ENCODE measurements at places on chromosomes 7 and 10. TPM values are rescaled to one million over a fixed set of nuclear protein-coding genes. Genes with fewer than 3 reads are reported as not detected.

DNA sequence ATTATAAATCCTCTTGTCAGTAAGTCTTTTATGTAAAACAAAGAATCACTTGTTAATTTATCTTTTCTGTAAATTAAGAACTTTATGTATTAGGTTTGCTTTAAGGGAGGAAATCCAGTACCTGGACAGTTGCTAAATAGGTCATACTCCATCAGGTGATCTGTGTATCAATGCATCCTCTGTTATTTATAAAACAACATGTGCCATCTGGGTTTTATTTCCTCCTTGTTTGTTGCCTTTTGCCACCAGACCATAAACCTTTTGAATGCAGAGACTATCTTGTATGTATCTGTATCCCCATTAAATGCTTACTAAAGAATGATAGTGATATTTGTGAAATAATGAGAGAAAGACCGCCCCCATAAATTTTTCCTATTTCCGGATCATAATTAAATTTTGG, 70.0 kb downstream of the SLC35B4 start:
- no peak for DNase-seq

DNA sequence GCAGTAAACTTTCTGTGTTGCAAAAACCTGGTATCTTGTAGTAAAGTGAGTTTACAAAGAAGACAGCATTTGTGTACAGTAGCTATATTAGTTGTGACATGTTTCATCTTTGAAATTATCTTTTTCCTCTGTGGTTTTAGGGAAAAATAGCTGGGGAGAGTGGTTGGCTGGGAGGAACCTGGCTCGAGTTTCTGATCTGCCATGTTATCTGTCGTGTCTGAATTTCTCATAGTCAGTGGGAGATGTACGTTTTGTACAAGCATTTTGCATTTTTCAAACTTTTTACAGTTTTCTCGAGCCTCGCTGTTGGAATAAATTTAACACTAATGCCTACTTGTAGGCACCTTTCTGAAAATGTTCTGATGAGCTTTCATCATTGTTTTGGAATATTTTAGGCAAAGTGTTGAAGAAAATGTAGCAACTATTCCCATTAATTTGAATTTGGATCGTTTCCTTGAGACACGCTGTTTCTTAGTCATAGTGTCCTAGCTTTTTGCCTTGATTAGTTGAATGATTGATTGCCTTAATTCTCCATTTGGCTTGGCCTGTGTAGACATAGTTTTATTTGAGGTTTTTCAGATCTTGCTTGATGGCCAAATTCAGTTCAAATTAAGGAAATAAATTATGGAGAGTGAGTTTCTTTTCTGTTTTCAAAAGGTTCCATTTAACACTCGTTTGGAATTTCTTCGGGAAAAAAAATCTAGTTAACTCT, 65.1 kb downstream of the CAMK1D start:
- DNase-seq = peak; percentile 55

- no peak for DNase-seq
Observed at GRCh38 chr7:137994216-137994615, 7.7 kb downstream of the CREB3L2 start.

TUBAL3 gene
- total RNA-seq = not detected

- no peak for DNase-seq
Observed at GRCh38 chr7:158614700-158615099, 27.1 kb upstream of the PTPRN2 start.

ANKRD7 gene
- not detected for total RNA-seq

DNA sequence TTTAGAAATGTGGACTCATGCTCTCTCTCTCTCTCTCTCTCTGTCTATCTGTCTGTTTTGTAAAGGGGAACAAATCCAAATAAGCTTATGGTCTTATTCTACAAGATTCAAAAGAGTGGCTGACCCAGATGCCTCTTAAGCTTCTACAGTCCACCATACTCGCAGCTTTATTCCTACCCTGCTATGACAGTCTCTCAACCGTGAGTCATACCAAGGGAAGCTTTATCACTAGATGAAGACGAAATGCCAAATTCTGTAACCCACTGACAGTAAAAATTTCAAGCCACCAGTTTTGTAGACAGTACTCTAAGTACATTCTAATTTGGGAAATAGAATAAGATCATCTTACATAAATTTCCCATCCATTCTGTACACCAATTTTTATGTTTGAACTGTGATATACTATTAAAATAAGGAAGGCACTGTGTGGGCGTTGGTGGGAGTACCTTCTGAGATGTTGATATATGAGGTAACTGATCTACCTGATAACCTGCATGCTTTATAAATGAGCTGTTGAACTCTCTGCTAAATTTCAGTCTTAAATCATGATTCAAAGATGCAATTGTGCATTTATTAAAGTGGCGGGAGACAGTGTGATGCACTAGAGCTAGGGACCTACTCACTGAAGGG, 153.2 kb downstream of the KLF6 start:
- DNase-seq = no peak

DNA sequence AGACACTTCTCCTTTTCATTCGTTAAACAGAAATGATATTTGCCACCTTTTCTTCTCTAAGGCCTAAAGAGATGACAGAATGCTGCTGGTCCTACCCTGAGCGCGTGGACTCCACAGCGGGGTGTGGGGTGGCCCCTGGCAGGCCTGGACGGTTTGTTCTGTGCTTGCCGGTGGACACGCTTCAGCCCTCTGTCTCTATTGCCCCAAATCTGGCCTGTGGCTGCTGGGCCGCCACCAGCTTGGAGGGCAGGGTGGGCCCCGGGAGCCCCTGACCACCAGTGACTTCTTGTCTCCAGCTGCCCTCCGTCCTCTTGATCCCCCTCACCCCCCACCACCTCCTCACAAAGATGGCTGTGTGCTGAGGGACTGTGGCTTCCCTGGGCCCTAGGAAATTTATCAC, 5.7 kb downstream of the CHST3 start:
- DNase-seq = no peak

All from stomach (tissue), 19 donors.